ENCODE measurements at places on chromosomes 4 and X. TPM values are rescaled to one million over a fixed set of nuclear protein-coding genes. Genes with fewer than 3 reads are reported as not detected.

DNA sequence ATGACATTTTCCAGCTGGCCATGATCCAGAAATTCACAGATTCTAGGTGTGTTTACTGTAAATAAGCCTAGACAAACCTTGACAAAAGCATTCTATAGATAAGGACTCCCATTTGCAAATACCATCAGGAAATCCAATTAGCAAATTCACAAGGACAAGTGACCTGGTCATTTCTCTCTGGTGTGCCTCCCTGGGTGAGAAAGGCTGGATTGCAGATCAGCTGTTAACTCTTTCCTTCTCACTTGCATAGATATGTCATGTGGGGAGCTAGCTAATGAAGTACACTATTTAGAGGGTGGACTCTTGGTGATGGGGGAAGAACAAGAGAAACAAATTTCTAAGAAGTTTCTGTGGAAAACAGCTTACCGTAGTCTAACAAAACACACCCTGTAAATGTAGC lies 58.9 kb downstream of the MOSPD2 start:
- H3K27ac ChIP-seq = no peak overlapping the region
- no peak overlapping the region for H3K4me3 ChIP-seq
- DNase-seq = no peak
- no peaks in the 10 kb centered on the region for H3K27me3 ChIP-seq
- no peaks in the 10 kb centered on the region for H3K4me1 ChIP-seq

The CHM gene
- total RNA-seq = 13.2 TPM

DNA sequence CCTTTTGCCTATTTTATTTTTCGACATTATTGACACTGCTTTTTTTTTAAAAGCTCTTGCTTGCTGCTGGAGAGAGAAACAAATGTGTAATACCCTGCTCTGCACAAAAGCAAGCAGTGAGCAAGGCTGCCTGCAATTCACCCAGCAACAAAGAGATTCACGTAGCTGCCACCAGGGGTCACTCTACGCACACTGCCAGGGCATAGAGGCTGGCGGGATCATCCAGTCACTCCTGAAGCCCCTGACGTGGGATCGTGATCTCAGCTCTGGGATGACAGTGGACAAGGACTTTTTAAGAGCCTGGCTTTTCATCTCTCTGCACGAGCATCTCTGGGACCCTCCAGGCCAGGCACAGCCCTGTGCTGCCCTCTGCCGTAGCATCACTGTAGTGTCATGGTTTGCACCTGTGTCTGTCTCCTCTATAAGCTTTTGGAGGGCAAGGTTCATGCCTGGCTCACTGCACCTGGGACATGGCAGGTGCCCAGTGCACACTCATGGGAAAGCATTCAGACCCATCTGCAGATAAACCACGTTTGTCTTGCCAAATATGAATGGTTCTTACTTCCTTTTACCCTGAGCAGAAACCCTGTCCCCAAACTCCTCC lies 19.8 kb downstream of the C4orf50 start:
- DNase-seq = no peak
- H3K27me3 ChIP-seq = peaks cover 67% of the 10 kb centered on the region
- H3K27ac ChIP-seq = no peak overlapping the region
- H3K36me3 ChIP-seq = no peaks in the 10 kb centered on the region

DNA sequence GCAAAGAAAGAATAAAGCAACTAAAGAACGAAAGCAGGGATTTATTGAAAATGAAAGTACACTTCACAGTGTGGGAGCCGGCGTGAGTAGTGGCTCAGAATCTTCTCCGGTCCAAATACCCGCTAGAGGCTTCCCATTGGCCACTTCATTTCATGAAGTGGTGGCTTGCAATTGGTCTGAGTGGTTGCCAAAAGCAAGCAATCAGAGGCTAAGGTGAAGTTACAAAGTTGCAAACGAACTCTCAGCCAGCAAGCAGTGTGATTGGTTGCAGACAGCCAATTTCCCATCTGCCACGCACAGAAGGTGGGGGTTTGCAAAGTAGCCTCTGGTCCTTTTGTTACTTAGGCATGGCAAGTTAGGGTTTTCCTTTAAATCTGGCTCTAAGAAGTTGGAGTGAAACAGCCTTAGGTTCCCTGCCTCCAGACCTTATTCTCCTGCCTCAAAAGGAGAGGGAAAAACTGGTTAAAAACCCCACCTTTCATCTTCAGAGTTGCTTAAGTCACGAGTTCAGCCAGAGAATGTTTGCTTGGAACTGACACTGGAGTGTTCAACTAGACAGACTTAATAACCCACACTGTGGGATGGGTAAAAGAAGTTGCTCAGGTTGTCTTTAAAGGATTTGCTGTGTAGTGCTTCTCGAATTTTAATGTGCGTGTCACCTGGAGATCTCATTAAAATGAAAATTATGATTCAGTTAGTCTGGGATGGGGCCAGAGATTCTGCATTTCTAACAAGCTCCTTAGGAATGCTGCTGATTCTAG lies 6.9 kb upstream of the CLOCK start:
- H3K27me3 ChIP-seq = no peaks in the 10 kb centered on the region
- DNase-seq = no peak
- peak overlapping the region; percentile 15 for H3K27ac ChIP-seq
- H3K4me3 ChIP-seq = peak overlapping the region; percentile 29

GRCh38 chr4:148881860-148882643 lies 439.8 kb upstream of the NR3C2 start:
- H3K27me3 ChIP-seq = no peaks in the 10 kb centered on the region
- H3K4me3 ChIP-seq = no peak overlapping the region
- no peak for DNase-seq
- no peaks in the 10 kb centered on the region for H3K4me1 ChIP-seq
- no peaks in the 10 kb centered on the region for H3K36me3 ChIP-seq

- DNase-seq = no peak
- H3K4me3 ChIP-seq = no peak overlapping the region
- no peak overlapping the region for H3K27ac ChIP-seq
- H3K4me1 ChIP-seq = no peaks in the 10 kb centered on the region
- no peaks in the 10 kb centered on the region for H3K36me3 ChIP-seq
These were observed 12.4 kb downstream of the SH3KBP1 start for GRCh38 chrX:19875050-19875431.

- H3K27me3 ChIP-seq = no peaks in the 10 kb centered on the region
- H3K27ac ChIP-seq = no peak overlapping the region
- no peaks in the 10 kb centered on the region for H3K36me3 ChIP-seq
- H3K4me3 ChIP-seq = no peak overlapping the region
These were observed 231.1 kb downstream of the SLC39A8 start for GRCh38 chr4:102114118-102114630.

The DUSP21 gene
- not detected for total RNA-seq

DNA sequence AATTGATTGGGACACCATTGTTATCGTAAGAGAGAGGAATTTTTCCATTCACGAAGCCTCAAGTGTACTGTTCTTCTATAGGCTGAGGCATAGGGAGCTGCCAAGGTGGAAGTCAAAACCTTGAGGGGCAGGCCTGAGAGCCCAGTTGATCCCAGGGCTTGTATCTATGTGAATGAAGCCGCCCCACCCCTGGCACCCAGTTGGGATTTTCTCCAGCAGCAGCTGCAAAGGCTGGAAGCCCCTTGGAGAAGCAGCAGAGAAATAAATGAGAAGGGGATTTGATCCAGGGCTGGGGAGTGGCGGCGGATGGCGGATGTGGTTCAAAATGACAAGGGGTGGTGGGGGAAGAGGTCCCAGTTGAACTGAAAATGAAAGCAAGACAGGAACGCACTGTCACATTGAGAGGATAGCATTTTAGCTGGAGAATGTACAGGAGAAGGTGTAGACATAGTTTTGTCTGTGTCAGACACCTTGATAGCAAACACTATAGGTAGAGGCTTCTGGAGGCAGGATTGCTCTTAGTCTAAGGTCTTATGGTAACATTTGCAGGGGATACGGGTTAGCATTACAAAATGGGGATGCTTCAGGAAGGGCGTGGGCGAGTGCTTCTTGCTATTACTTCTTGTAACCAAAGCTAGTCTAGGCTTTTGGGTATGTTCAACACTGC lies 32.6 kb downstream of the DOCK11 start:
- DNase-seq = no peak
- no peaks in the 10 kb centered on the region for H3K4me1 ChIP-seq
- peak overlapping the region; percentile 52 for H3K27ac ChIP-seq
- no peaks in the 10 kb centered on the region for H3K27me3 ChIP-seq

DNA sequence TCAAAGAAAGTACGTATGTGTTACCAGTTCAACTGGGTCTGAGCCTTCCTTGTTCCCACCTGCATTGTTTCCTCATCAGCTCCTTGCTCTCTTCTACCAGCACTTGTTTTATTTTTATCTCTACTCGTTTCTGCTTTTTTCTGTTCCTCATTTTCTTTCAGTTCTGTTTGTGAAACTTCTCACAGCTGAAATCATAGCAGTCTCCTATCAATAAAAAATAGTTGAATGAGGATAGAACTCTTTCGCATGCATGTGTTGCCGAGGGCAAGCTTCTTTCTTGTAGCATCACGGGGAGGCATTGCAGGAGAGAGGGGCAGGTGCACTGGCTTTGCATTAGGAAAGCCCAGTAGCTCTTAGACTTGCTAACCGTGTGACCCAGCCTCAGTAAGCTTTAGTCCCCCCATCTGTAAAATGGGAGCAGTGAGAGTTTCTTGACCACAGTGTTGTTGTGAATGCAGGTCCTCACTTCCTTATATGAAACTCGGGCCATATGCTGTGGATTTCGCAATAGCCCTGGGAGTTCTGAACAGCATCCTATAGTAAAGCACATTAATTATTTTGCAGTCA lies 24.7 kb downstream of the OFD1 start:
- no peaks in the 10 kb centered on the region for H3K4me1 ChIP-seq
- H3K27ac ChIP-seq = no peak overlapping the region
- no peak overlapping the region for H3K4me3 ChIP-seq
- DNase-seq = no peak

GRCh38 chr4:140809676-140810075 lies 53.5 kb upstream of the TBC1D9 start:
- no peak overlapping the region for H3K4me3 ChIP-seq
- peaks cover 4% of the 10 kb centered on the region for H3K27me3 ChIP-seq
- no peak for DNase-seq
- H3K27ac ChIP-seq = no peak overlapping the region

GRCh38 chrX:11528623-11529022 lies 137.1 kb downstream of the ARHGAP6 start:
- H3K36me3 ChIP-seq = no peaks in the 10 kb centered on the region

DNA sequence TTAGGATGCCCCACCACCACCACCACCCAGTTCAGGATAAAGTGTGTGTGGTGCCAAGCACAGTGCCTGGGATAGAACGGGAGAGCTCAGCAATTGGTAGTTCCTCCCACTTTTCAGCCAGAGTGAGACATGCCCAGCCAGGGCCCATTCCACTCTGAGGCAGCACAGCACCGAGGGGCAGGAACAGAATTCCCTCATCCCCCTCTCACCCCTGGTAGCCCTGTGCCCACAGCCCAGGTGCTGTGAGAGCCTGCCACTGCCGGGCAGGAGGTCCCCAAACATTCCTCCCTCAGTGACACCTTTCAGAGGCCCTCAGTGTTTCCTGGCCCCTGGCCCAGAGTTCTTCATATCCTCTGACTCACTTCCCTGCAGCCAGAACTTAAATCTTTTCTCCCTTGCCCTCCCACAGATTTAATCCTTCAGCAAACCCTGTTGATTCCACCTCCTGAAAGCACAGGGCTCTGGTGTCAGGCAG lies 8.1 kb downstream of the RIPPLY1 start:
- H3K36me3 ChIP-seq = no peaks in the 10 kb centered on the region
- H3K27me3 ChIP-seq = peaks cover 25% of the 10 kb centered on the region
- H3K4me1 ChIP-seq = no peaks in the 10 kb centered on the region
- H3K27ac ChIP-seq = no peak overlapping the region
- DNase-seq = no peak

- no peak overlapping the region for H3K27ac ChIP-seq
- H3K4me1 ChIP-seq = no peaks in the 10 kb centered on the region
- H3K27me3 ChIP-seq = no peaks in the 10 kb centered on the region
- DNase-seq = no peak
These were observed 2464.6 kb downstream of the PCDH7 start for GRCh38 chr4:33184657-33185290.

The OPRPN gene
- total RNA-seq = not detected
